ENCODE measurements at places on chromosomes 11 and 22.

GRCh38 chr11:19559746-19560145 is 152.9 kb upstream of the NAV2 start:
- DNase-seq, result no peak

DNA sequence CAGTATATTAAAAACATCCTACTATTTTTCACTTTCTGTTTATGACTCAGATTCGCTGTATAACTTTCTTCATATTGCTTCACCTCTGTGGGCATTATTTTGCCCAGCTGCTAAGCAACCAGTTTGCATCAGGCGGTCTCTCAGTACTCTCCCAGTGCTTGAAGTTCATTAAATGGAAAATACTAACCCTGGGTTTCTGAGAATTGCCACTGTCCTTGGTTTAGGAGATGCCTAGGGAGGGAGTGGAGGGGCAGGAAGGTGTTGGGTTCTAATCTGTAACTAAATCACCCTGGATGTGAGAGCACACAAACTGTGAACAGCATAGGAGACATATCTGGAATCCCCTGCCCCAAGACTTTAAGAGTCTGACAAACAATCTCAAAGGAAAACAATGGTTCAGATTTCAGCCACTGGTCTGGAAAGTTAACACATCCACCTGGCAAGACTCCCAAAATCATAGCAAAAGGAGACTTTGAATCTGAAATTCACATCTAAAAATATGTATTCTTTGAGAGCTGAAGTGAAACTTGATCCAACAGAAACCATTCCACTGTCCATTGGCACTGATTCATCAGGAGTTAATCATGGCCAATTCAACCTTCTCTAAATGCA is 540.0 kb downstream of the SOX6 start:
- no peak for DNase-seq

- no peak for DNase-seq
Measured at GRCh38 chr22:45444168-45444567, 30.7 kb downstream of the RIBC2 start.

GRCh38 chr11:116184763-116185162 is 588.0 kb downstream of the BUD13 start:
- no peak for DNase-seq

- peak; percentile 56 for DNase-seq
Measured at GRCh38 chr11:13486926-13487660, 8.7 kb downstream of the PTH start.

- DNase-seq, result no peak
Measured at GRCh38 chr11:22723274-22723673, 56.9 kb downstream of the GAS2 start.

DNA sequence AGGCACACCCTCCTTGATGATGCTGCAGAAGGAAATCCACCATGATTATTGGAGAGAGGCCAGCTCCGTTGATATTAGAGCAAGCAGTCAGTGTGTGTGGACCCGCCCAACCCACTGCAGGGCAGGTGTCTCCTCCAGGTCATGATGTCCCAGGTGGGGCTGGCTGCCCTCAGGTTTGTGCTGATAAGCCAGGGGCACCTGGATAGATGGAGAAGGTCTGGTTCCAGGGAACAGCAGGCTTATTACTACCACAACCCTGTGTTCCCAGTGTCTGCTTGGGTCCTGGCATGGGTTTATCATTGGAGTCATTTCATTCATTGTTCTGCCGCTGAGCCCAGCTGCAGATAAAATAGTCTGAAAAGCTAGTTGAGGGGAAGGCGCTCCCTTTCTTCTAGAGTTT is 181.1 kb upstream of the NECTIN1 start:
- DNase-seq, result no peak

DNA sequence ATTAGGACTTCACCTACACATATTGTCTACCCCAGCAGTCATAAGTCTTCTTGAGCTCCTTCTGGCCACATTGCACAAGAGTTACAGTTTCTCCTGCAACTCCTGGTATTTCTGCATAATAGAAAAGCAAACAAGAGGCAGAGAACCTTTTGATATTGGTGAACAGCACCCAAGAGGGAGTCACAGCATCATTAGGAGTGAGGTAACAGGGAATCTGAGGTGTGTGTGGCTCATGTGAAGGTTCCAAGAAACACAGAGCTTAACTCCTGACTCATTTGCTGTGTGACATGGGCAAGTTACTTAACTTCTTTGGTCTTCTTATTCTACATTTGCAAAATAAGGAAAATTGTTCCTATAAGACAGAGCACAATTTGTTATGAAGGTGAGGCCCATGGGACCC is 374.6 kb downstream of the INSC start:
- DNase-seq, result no peak

DNA sequence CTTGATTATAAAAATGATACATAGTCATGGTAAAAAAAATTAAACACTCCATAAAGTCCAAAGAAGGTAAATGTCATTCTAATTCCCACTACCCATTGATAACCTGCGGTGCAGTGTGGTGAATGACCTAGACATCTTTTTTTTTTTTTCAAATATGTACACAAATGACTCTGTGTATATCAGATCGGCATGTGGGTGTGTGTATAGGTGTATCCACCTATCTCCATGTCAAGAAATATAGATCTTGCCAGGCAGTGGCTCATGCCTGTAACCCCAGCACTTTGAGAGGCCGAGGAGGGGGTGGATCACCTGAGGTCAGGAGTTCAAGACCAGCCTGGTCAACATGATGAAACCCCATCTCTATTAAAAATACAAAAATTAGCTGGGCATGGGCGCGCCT is 18.4 kb upstream of the CBX6 start:
- no peak for DNase-seq

DNA sequence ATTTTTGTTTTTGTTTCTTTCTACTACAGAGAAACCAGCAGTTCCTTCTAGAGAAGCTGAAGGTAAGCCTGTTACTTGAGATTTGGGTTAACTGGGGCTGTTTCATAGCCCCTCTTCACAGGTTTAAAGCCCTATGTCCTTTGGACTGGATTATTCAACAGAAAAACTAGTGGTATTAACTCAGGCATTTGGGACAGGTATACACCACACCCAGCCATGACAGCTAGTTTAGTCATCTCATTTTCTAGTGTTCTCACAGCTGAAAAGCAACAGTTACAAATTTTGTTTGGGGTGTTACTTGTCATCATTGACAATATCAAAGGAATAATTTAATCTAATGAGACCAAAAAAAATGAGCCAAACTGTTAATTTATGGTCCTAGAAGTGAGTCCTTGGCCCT is 14.0 kb downstream of the LAYN start:
- no peak for DNase-seq

GRCh38 chr11:72081821-72082453 is 1.3 kb downstream of the LRRC51 start:
- DNase-seq, result no peak

DNA sequence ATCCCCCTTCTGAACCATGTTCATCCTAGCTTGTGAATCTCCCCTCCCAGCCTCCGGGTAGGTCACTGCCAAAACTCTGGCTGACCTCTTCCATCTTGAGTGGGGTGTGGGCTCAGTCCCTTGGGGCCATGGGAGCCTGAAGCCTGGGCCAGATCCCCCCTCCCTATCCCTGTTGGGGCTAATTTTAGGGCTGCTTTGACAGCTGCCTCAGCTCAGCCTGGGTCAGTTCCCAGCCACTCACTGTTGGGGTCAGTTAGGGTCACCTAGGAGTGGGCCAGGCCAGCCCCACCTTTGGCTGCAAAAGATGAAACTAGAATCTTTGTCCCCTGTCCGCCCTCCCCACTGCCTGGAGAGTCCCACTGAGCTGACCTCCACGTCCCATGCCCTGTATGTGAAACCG is 29.8 kb upstream of the P2RY2 start:
- no peak for DNase-seq

GRCh38 chr11:134393638-134394037 is 18.4 kb downstream of the B3GAT1 start:
- no peak for DNase-seq

- DNase-seq, result no peak
Measured at GRCh38 chr11:121037016-121037415, 13.1 kb downstream of the TBCEL start.

GRCh38 chr11:119168471-119169281 is at the start of gene NLRX1:
TSS of gene NLRX1 (plus strand) at chr11:119168725. CDS start at chr11:119171404, 2,679 bp downstream.
- DNase-seq, result peak; percentile 68

DNA sequence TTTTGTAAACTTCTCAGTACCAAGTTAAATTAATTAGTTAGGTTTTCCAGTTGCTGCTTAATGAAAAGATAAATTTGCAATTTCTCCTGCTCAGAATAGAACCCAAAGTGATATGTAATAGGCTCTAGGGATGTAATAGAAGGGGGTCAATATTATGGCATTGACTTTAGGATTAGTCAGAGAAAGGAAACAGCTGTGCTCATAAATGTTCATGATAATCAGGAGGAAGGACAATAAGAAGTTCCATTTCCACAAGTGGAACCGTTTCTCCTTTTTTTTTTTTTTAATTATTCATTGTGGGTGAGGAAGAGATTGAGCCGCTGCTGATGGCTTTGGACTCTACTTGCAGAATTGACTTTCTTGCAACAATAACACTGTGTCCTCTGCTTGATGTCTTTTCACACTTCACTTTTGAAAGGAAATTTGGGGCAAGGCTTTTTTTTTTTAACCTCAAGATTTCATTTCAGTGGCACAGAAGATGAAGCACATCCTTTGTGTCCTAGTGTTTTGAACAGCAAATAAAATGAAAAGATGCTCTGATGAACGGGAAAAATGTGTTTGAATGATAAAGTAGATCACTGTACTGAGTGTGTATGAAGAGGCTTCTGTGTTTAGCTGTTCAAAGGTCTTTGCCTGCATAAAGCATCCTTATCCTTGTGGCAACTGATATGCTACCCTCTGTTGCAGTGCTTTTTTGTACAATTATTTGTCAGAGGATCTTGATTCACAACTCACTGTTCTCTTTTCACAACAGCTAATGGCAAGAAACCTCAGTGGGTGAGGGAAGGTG is 62.4 kb downstream of the GAS2 start:
- no peak for DNase-seq

DNA sequence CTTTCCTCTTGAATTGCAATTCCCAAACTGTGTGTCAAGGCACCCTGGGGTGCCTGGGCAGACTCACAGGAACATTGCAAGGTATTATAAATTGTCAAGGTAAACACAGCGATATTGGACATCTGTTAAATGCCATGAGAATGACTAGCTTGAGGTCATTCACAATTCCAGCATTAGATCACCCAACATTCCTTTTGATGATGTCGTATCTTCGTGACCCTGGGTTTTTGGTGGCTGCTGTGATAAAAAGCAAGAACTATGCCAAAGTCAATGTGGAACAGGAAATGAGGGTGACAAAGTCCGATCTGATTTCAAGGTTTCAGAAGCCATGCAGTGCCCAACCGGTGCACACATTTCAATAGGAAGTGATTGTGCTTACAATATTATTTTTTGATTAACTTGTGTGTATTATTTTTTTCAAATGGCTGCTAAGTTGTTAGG is 458.4 kb downstream of the MIAT start:
- DNase-seq, result no peak

DNA sequence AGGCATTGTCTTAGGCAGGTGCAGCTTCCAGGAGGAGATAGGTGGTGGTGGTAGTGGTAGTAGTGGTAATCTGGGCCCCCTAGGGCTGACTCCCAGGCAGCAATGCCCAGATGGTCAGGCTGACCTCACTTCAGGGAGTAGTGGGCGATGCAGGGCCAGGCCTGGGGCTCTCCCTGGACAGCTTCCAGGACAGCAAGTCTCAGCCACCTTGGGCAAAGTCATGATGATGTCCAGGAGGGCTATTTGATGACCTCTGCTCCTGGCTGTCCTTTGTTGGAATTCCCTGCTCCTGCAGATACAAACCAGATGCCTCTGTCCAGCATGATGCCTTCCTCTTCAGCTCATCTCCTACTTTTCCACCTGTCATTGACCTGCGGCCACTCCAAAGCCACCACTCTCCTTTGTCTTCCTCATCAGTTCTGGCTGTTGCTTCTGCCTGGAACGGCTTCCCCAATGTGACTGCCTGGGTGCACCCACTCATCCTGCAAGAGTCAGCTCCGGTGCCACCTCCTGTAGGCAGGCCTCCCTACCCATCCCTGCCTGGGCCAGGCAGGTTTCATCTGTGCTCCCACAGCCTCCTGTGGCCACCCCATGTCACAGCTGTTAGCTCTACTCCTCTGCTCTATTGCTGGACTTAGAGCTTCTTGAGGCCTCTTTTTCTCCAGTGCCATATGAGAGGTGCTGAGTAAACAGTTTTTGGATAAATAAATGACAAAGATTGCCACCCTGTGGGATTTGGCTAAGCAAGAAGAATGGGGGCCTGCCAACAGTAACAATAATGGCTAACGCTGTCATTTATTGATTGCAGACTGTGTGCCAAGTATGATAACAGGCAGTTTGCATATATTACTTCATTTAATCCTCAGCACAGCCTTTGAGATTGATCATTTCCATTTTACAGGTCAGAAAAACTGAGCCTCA is 172.9 kb upstream of the NECTIN1 start:
- DNase-seq, result no peak

DNA sequence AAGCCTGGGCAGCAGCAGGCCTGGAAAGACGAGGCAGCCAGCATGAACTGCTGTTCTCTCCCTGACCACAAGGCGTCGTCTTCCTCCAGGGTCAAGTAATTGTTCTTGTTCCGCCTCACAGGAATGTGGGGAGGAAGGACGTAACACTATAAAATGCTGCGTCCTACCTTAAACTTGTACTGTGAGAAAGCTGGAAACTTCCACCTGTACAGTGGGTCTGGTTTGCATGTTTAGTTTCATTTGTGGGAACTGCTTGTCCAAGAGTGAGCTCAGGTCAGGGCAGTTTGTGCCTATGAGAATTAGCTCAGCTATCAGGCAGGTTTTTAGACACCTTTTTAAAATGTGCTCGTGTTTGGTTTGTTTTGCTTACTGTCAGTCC is 55.2 kb downstream of the PANX1 start:
- DNase-seq, result no peak

GRCh38 chr11:18710545-18710944 is 12.0 kb downstream of the TMEM86A start:
- no peak for DNase-seq

DNA sequence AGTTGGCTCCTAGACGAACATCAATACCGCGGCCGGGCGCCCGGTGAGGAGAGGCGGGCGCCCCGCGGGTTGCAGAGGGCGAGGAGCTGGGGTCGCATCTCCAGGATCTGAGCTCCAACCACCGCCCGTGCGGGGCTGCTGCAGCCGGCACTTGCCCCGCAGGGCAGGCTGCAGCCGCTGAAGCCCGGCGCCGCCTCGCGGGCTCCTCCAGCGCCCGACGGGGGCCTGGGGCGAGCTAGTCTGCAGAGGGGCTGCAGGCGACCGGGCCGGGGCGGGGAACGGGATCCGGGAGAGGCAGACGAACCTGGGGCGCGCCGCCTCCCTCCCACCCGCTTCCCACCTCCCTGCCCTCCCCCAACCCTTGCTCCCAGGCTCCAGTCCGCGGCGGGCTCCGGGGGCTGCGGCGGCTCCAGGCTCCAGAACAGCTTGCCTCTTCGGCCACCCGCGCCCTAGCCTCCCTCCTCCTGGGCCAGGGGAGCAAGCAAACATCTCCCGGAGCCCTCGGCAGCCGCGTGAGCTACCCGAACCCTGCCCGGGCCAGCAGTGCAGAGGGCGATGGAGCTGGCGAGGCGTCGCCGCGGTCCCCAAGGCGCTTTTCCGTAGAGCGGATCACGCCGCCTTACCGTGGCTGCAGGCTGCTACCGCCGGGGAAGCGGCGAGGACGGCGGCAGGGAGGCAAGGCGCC is 802 bp downstream of the TENM4 start:
- no peak for DNase-seq

GRCh38 chr11:37322333-37323194 is 724.5 kb upstream of the RAG2 start:
- DNase-seq, result no peak

GRCh38 chr22:48453171-48453570 is 1374.5 kb downstream of the BRD1 start:
- no peak for DNase-seq
